ENCODE measurements at places on chromosomes 13 and 19.

DNA sequence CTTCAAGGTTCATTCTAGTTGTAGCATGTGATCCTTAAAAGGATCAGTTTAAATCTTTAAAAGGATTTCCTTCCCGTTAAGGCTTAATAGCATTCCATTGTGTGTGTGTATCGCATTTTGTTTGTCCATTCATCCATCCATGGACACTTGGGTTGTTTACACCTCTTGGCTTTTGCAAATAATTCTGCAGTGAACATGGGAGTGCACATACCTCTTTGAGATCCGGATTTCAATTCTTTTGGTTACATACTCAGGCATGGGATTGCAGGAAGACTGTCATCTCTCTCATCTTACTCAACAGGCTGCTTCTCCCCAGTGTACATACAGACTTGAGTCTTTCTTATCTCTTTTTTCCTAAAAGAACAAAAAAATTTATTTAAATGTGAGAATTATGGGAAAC, 1.2 kb downstream of the RNF113B start:
- no peaks in the 10 kb centered on the region for H3K27me3 ChIP-seq
- H3K4me1 ChIP-seq, result peaks cover 4% of the 10 kb centered on the region
- H3K27ac ChIP-seq, result no peak overlapping the region
- no peak overlapping the region for H3K4me3 ChIP-seq

GRCh38 chr19:14556662-14557188, 15.1 kb downstream of the NDUFB7 start:
- H3K27me3 ChIP-seq, result no peaks in the 10 kb centered on the region
- peak overlapping the region; percentile 32 for H3K4me3 ChIP-seq
- H3K36me3 ChIP-seq, result peaks cover 4% of the 10 kb centered on the region
- H3K4me1 ChIP-seq, result peaks cover 14% of the 10 kb centered on the region

DNA sequence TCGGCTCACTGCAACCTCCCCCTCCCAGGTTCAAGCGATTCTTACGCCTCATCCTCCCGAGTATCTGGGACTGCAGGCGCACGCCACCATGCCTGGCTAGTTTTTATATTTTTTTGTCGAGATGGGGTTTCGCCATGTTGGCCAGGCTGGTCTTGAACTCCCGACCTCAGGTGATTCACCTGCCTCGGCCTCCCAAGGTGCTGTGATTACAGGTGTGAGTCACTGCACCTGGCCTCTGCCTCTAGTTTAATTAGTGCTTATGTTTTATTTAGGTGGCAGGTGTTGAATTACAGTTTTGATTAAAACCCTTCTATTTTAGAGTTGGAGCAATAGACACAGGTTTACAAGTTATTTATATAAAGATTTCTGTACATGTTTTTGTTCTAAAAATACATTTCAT, 42.8 kb downstream of the ATP11A start:
- H3K27me3 ChIP-seq, result no peaks in the 10 kb centered on the region
- no peaks in the 10 kb centered on the region for H3K36me3 ChIP-seq
- no peak overlapping the region for H3K4me3 ChIP-seq
- no peak for DNase-seq

GRCh38 chr13:84032116-84032515, 149.8 kb upstream of the SLITRK1 start:
- no peak overlapping the region for H3K4me3 ChIP-seq
- DNase-seq, result no peak
- no peaks in the 10 kb centered on the region for H3K27me3 ChIP-seq
- H3K27ac ChIP-seq, result no peak overlapping the region
- no peaks in the 10 kb centered on the region for H3K4me1 ChIP-seq
- H3K36me3 ChIP-seq, result no peaks in the 10 kb centered on the region

DNA sequence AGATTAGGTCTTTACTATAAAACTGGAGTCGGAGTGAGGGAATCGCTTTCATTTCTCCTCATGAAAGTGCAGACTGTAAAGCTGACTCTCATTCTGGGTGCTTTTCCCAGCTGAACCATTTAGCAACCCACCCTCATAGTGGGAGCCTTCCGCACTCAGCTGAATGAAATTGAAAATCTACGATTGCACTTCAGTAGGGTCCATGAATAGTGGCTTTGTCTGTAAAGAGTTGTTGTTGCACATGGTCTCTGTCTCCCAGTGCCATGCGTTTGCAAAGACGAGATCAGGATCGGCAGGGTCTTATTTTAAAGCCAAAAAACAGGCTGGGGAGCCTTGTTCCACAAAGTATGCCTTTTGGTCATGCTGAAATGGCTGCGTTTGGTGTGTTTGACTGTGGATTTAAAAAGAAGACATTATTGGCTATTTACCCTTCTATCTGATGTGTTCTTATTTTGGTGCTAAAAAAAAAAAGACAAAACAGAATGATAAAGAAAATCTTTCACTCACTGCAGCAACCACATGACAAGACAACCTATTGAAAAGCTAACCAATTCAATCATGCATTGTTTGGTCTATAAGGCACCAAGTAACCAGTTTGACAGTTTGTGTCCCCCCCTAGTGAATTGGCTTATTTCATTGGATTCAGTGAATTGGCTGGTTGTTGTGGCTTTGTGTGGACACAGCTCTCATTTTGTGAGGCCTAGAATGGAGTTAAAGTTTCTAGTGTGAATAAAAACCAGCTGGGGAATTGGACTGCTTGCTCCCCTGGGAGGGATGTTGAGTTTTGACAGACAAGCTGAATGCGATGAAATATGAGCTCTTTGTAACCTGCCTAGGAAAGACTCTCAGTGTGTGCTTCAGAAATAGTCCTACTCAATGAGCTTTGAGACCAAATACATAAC, 65.6 kb downstream of the ARHGAP35 start:
- peaks cover 15% of the 10 kb centered on the region for H3K36me3 ChIP-seq
- no peak for DNase-seq
- H3K27ac ChIP-seq, result no peak overlapping the region
- H3K4me3 ChIP-seq, result no peak overlapping the region
- H3K27me3 ChIP-seq, result no peaks in the 10 kb centered on the region
- H3K4me1 ChIP-seq, result peaks cover 48% of the 10 kb centered on the region

- no peaks in the 10 kb centered on the region for H3K36me3 ChIP-seq
- no peaks in the 10 kb centered on the region for H3K4me1 ChIP-seq
- DNase-seq, result no peak
- no peaks in the 10 kb centered on the region for H3K27me3 ChIP-seq
These were observed 392.7 kb upstream of the HTR2A start for GRCh38 chr13:47289567-47289966.

DNA sequence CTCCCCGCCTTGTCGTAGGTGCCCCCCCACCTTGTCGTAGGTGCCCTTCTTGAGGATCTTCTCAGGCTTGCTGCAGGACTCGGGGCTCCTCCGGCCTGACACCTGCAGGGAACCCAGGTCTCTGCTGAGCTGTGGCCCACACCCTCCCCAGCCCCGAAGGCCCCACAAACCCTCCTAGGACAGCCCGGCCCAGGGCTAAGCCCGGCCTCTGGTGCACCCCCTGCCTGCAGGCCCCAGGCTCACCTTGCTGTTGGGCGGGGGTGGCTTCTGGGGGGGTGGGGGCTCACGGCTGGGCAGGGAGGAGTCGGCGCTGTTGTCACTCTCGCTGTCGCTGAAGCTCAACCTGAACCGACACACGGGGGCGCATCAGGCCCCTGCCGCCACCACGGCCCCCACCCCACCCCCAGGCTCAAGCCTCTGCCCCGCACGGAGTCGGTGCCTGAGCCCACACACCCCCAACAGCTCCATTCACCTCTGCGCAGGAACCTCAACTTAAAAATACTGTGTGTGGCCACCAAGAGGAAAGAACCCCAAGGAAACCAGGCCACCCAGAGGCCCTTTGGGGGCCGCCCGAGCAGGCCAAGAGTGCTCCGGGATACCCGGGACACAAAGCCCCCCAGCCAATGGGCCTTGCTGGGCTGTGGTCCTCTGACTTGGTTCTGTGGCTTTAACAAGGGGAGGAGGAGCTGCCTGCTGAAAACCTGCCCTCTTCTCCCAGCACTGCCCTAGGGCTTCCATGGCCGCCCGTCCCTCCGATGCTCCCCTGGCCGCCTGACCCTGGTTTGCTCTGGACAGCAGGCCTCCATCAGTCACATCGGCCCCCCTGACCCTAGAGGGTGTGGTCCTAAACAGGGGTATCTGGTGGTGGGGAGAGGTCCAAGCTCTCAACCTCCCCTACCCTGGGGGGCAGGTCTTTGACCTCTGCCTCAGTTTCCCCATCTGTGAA, 65.8 kb downstream of the MLLT1 start:
- H3K27me3 ChIP-seq, result no peaks in the 10 kb centered on the region
- no peak for DNase-seq
- H3K4me3 ChIP-seq, result no peak overlapping the region

DNA sequence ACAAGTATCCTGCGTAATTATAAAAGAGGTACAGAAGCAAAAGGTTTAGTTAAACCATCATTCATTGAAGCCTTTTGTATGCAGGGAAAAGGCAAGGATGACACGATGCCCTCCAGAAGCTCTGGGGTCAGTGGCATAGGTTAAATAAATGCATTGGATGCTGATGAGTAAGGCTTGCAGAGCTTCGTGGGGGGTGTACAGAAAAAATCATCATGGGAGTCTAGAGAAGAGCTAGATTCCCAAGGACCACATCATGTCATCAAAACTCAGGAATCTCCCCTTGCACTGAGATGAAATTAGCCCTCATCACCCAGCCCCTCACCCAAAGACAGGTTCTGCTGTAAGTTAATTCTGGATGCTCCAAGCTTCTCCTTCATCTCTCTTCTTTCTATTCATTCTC, 8.3 kb downstream of the FPR1 start:
- H3K4me3 ChIP-seq, result no peak overlapping the region
- no peak for DNase-seq
- no peaks in the 10 kb centered on the region for H3K27me3 ChIP-seq
- no peak overlapping the region for H3K27ac ChIP-seq
- H3K4me1 ChIP-seq, result no peaks in the 10 kb centered on the region
- no peaks in the 10 kb centered on the region for H3K36me3 ChIP-seq

DNA sequence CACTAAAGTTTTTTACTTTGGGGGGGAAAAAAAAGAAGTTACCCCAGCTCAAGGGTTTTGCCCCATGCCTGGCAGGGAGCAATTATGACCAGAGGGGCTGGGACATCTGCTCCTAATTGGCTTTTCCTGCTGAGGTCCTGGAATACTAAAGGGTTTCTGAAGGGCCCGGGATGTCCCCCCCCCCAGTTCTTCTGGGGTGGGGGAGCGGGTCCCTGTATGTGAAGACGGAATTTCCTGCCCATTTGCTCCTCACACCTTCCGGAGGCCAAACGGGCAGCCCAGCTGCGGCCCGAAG, 1.1 kb upstream of the DLL3 start:
- H3K27ac ChIP-seq, result no peak overlapping the region
- peaks cover 6% of the 10 kb centered on the region for H3K4me1 ChIP-seq
- peaks cover 52% of the 10 kb centered on the region for H3K27me3 ChIP-seq
- H3K36me3 ChIP-seq, result peaks cover 4% of the 10 kb centered on the region
- DNase-seq, result no peak
- H3K4me3 ChIP-seq, result no peak overlapping the region

DNA sequence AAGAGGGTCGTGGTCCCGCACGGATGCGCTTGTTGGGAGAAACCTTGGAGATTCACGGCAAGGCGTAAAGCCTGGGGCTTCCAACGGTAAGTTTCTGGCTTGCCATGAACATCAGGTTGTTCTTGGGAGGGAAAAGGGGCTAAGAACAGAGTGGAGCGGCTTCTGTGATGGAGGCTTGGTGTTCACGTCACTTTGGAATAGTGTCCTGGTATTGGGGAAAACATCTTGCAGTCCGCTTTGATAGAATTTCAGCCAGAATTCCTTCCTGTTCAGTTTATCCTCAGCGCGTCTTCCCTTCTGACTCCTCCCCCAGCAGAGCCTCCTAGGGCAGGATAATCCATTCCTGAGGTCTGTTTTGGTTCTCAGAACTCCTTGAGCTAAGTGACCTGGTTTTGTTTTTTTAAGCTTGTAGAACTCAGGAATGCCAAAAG, 2.0 kb downstream of the KCTD15 start:
- peak overlapping the region; percentile 21 for H3K4me3 ChIP-seq
- no peak overlapping the region for H3K27ac ChIP-seq
- peaks cover 2% of the 10 kb centered on the region for H3K4me1 ChIP-seq
- peaks cover 16% of the 10 kb centered on the region for H3K27me3 ChIP-seq

DNA sequence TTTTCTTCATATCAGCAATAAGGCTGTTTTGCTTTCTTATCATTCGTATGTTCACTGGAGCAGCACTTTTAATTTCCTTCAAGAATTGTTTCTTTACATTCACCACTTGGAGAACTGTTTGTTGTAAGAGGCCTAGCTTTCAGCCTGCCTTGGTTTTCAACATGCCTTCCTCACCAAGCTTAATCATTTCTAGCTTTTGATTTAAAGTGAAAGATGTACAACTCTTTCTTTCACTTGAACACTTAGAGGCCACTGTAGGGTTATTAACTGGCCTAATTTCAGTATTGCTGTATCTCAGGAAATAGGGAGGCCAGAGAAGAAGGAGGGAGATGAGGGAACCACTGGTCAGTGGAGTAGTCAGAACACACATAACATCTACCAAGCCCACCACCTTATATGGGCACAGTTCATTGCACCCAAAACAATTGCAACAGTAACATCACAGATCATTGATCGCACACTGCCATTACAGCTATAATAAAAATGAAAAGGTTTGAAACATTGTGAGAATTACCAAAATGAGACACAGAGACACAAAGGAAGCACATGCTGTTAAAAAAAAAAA, 181.4 kb upstream of the TUBA3C start:
- DNase-seq, result no peak
- H3K27me3 ChIP-seq, result no peaks in the 10 kb centered on the region
- H3K4me3 ChIP-seq, result no peak overlapping the region
- H3K36me3 ChIP-seq, result no peaks in the 10 kb centered on the region
- no peaks in the 10 kb centered on the region for H3K4me1 ChIP-seq
- no peak overlapping the region for H3K27ac ChIP-seq

DNA sequence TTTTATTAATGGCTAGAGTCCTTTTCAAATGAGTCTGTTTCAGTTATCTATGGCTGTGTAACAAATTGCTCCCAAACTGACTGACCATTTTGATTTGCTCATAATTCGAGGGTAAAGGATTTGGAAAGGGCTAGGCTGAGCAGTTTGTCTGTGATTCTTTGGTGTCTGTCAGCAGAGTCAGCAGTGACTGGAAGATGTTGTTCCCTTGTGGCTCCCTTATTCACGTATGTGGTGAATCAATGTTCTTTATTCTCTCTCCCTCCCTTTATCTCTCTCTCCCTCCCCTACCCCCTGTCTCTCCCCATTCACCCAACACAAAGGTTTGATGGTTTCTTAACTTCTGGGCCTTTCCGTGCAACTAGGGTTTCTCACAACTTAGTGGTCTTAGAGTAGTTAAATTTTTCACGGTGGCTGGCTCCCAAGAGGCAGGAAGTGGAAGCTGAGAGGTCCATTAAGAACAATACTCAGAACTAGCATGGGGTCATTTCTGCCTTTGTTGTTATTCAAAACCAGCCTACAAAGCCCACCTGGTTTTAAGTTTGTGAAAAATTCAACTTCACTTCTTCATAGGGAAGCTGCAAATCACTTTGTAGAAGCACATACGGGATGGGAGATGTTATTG, 772.5 kb upstream of the SLITRK1 start:
- DNase-seq, result no peak
- H3K27ac ChIP-seq, result no peak overlapping the region
- H3K27me3 ChIP-seq, result no peaks in the 10 kb centered on the region
- H3K4me1 ChIP-seq, result no peaks in the 10 kb centered on the region
- no peaks in the 10 kb centered on the region for H3K36me3 ChIP-seq
- no peak overlapping the region for H3K4me3 ChIP-seq

- no peaks in the 10 kb centered on the region for H3K4me1 ChIP-seq
- H3K27ac ChIP-seq, result no peak overlapping the region
- peaks cover 11% of the 10 kb centered on the region for H3K36me3 ChIP-seq
- no peak overlapping the region for H3K4me3 ChIP-seq
These were observed 2.1 kb upstream of the ZNF578 start for GRCh38 chr19:52451241-52451640.
